ENCODE measurements at places on chromosomes 16 and 17. TPM values are rescaled to one million over a fixed set of nuclear protein-coding genes. Genes with fewer than 3 reads are reported as not detected.

- no peaks in the 10 kb centered on the region for H3K36me3 ChIP-seq
- H3K4me1 ChIP-seq = peaks cover 12% of the 10 kb centered on the region
- H3K27me3 ChIP-seq = peaks cover 18% of the 10 kb centered on the region
- no peak overlapping the region for H3K27ac ChIP-seq
- no peak for DNase-seq
These were observed 26.3 kb upstream of the ABCA3 start for GRCh38 chr16:2366660-2367309.

- peaks cover 6% of the 10 kb centered on the region for H3K4me1 ChIP-seq
- H3K36me3 ChIP-seq = no peaks in the 10 kb centered on the region
- H3K4me3 ChIP-seq = no peak overlapping the region
- peak overlapping the region; percentile 48 for H3K27ac ChIP-seq
These were observed 78.9 kb downstream of the MPRIP start for GRCh38 chr17:17121162-17121561.

DNA sequence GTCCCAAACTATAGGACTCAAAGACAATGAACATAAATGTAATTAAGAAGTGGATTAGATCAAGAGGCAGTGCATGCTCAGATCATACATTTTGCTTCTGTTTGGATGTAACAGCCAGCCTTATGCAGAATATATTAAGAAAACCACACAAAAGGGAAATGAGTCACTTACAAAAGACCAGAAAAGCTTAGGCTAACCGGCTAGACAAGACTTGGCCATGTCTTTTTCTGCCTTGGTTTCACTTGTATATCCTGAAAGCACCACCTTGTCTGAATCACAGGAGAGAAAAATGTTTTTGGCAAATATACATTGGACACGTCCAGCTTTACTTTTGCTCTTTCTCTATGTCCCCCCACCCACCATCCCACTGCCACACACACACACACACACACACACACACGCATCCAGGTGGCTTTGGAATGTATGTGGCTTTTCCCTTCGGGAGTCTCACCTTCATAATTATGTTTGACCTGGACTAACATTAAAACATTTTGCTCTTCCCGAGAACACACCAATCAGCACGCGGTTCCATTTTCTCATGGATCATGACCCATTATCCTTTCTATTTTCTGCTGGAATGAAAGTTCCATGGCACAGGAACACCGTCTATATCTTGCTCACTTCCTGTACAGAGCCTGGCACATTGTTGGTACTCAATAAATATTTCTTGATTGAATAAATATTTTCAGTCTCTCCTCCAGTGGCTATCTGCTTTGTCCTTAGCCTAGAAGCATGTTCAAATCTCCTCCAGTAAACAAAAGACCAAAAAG is 64.6 kb downstream of the CDK5R1 start:
- no peak overlapping the region for H3K4me3 ChIP-seq
- no peaks in the 10 kb centered on the region for H3K36me3 ChIP-seq
- peaks cover 2% of the 10 kb centered on the region for H3K27me3 ChIP-seq
- H3K27ac ChIP-seq = no peak overlapping the region
- H3K4me1 ChIP-seq = no peaks in the 10 kb centered on the region

The GAS2L2 gene
- 0.11 TPM for total RNA-seq

GRCh38 chr16:47904691-47905090 is 251.1 kb downstream of the ABCC12 start:
- H3K27me3 ChIP-seq = peaks cover 2% of the 10 kb centered on the region
- no peak for DNase-seq

DNA sequence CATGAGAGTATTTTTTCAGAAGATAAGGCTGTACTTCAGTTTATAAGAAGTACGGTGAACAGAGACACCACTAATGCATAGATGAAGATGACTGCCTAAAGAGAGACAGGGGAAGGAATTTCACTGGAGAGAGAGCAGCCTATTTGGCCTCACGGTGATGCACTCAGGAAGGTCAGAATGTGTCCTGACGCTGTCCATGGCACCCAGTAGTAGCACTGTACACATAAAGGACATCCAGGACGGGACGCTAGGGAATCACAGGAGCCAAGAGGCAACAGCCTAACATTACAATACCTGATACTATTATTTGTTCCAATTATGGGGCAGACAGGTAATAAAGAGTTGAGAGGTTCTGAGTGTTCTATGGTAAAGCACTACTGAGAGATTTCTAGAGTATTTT is 24.9 kb upstream of the LRRC37A start:
- H3K4me3 ChIP-seq = no peak overlapping the region
- peaks cover 32% of the 10 kb centered on the region for H3K27me3 ChIP-seq
- no peak for DNase-seq
- H3K4me1 ChIP-seq = peaks cover 20% of the 10 kb centered on the region
- H3K27ac ChIP-seq = no peak overlapping the region

GRCh38 chr16:64621616-64622015 is 500.2 kb downstream of the CDH11 start:
- no peak overlapping the region for H3K4me3 ChIP-seq
- DNase-seq = no peak
- H3K4me1 ChIP-seq = no peaks in the 10 kb centered on the region
- H3K27ac ChIP-seq = no peak overlapping the region
- H3K36me3 ChIP-seq = no peaks in the 10 kb centered on the region

The MAP3K14 gene
- total RNA-seq = 8.7 TPM

DNA sequence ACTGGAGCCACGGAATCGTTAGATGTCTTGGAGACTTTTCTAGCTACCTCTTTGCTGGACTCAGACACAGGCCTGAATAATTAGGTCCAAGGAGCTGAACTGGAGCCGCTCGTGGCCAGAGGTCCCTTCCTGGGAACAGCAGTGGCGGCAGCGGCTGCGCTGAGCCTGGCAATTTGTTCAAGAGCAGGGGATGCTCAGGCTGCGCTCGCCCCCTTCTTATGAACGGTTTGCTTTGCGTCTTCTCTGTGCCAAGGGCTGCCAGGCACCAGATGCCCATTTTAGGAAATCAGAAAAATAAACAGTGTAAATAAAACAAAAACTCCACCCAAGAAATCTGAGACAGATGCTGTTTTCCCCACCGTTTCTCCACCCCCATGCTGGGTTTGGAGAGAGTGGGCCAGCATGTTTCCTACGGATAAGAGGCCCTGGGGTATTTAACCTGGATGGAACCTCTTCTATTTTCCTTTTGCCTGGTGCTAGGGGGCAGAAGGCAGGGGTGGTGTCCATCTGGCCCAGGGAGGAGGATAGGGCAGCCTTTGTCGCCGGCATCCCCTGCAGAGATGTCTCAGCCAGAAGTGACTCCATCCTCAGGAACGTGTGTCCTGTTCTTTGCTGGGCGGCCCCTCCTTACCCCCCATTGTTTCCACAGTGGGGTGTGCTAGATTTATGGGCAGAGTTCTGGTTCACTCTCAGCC is 163.4 kb downstream of the SEC14L1 start:
- DNase-seq = no peak
- no peak overlapping the region for H3K4me3 ChIP-seq
- H3K4me1 ChIP-seq = peaks cover 16% of the 10 kb centered on the region
- peak overlapping the region; percentile 10 for H3K27ac ChIP-seq
- no peaks in the 10 kb centered on the region for H3K36me3 ChIP-seq
- H3K27me3 ChIP-seq = no peaks in the 10 kb centered on the region

DNA sequence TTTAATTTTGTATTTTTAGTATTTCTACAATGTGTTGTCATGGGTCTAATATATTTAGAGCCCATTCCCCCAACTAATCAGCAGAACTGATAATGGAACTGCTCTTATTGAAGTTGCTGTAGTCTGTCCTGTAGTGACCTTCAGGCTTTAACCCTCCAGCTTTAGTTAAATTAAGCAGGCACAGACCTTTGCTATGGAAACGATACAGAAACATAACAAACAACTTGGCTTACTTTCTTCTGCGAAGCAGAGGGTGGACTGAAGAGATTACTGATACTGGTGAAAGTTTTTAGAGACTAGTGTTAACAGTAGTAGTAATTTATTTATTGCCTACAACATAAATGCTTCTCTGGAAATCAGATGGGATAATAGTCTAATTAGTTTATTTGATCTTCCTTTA is 61.4 kb downstream of the NFATC3 start:
- no peak for DNase-seq
- no peak overlapping the region for H3K4me3 ChIP-seq
- no peak overlapping the region for H3K27ac ChIP-seq
- peaks cover 2% of the 10 kb centered on the region for H3K36me3 ChIP-seq

Measured in progenitor cell of endocrine pancreas (in vitro differentiated cells).